ENCODE measurements at places on chromosomes 4 and X.

DNA sequence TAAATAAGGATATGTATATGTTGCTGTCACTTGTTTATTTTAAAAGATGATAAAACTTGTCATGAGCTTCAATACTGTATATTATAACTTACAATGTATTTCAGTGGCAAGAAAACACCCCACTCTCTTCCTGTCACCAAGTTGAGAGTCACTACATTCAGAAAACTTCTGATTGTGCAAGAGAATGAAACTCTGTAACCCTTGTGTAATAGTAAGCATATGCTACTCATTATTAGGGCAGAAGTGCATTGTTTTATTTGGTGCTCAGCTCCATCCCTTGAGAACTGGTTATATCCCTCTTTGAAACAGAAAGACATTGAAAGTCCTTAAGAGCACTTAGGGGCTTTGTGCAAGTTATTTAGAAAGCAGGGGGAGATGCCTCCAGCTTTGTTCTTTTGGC lies 594.5 kb downstream of the ARAP2 start:
- no peak for DNase-seq

DNA sequence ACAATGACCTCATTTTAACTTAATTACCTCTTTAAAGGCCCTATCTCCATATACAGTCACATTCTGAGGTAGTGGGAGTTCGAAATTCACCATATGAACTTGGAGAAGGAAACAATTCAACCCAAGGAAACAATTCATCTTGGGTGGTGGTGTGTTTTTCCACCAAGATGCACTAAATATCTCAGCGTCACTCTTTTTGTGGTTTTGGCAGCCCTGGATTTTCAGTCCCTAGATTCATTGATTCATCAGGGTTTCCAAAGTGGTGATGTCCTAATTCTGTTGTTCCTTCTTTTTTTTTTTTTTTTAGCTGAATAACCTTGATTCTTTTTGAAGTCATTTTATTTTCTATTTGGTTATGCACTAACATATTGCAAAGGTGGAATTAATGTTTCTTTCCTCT lies 162.6 kb upstream of the RAPGEF2 start:
- DNase-seq: no peak

- DNase-seq: no peak
These were observed 16.6 kb downstream of the DCK start for GRCh38 chr4:71009890-71010588.

DNA sequence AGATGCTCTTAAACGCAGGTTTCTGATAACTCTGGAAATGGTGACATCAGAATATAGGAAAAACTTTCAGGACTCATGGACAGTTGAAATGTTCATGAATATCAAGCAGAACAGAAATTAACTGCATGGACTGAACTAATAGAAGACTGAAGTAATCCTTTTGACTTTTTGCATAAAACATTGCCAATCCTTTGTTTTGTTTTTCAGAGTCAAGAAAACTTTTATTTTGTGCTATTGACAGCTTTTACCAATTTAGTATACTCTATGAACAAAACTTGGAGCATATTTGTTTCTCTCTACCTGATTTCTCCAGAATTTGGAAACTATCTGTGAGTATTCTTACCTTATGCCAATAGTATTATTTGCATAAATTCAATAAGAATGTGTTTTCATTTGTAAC lies 61.2 kb upstream of the HMX1 start:
- no peak for DNase-seq

GRCh38 chr4:39255266-39255665 lies 72.9 kb downstream of the WDR19 start:
- no peak for DNase-seq

DNA sequence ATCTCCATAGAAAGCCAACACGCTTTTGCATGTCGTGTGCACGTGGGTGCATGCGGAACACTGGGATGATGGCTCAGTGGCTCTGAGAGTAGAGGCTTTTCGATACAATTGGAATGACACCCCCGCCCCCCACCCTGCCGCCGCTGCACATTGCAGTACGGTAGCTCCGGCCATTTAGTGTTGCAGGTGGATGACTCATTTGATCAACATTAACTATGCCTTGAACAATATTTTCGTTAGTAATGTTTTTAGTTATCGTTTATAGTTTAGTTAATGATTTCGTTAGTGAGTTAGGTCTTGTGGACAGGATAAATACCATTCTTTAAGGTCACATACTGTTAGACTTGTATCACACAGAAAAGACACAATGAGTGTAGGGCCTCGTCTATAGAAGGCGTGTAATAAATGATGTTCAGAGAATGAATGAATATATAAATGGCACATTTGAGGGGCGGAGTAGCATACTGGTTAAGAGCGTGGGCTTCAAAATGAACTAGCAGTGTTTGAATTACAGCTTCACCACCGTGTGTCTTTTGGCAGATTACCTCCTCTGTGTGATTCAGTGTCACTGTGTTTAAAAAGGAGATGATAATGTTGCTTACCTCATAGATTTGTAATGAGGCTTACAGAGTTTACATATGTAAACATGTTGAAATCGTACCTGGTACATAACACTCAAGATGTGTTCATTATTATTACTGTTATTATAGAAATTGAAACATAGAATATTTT lies 67.2 kb upstream of the TENM3 start:
- no peak for DNase-seq

GRCh38 chrX:40088299-40088625 lies 9.5 kb downstream of the BCOR start:
- no peak for DNase-seq

DNA sequence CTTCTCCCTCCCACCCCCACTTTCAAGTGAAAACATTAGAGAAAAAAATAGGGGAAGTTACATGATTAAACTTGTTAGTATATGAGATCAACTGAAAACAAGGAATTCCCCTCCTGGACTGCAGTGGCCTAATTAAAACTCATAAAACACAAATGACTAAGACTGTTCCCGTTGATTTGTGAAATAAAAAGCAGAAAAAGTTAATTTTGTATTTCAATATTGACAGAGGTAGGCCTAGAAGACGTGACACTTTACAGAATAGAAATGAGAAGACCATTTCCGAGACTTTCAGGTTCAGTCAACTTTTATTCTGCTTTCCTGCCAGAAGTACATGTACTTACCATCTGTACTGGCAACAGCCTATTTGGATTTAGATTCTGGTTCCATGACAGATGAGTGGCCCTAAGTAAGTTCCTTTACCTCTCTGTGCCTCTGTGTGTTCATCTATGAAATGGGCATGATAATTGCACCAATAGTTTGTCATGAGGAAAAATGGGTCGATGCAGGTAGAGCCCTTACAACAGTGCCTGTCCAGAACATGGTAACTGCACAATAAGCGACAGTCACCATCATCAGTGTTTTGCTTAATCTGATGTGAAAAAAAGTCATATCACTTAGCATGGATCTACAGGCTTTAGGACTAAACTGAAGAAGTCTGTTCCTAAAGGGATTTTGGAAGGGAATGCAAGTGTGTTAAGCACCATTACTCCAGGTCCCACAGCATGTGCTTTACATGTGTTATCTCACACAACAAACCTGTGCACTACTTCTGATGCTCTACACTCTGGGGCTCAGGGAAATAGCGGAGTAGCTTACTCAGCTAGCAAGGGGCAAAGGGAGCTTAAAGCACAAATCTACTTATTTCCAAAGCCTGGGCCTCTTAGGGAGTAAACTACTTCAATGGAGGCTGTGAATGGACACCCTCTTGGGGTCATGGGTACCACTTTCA lies 562.3 kb upstream of the DIPK2B start:
- DNase-seq: no peak

DNA sequence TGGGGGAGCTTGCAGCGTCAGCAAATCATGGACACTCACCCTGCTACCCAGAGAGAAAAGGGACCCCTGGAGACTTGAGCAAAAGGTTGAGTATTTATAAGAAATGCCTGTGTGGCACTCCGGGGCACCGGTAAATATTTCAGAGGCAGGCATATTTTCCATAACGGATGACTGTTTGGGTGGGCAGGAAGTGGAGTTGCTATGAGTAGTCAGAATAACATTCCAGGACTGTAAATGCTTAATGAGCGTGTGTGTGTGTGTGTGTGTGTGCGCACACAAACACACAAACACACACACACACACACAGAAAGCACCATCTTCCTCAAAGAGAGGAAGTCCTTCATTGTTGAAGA lies 74.6 kb downstream of the MXRA5 start:
- no peak for DNase-seq

DNA sequence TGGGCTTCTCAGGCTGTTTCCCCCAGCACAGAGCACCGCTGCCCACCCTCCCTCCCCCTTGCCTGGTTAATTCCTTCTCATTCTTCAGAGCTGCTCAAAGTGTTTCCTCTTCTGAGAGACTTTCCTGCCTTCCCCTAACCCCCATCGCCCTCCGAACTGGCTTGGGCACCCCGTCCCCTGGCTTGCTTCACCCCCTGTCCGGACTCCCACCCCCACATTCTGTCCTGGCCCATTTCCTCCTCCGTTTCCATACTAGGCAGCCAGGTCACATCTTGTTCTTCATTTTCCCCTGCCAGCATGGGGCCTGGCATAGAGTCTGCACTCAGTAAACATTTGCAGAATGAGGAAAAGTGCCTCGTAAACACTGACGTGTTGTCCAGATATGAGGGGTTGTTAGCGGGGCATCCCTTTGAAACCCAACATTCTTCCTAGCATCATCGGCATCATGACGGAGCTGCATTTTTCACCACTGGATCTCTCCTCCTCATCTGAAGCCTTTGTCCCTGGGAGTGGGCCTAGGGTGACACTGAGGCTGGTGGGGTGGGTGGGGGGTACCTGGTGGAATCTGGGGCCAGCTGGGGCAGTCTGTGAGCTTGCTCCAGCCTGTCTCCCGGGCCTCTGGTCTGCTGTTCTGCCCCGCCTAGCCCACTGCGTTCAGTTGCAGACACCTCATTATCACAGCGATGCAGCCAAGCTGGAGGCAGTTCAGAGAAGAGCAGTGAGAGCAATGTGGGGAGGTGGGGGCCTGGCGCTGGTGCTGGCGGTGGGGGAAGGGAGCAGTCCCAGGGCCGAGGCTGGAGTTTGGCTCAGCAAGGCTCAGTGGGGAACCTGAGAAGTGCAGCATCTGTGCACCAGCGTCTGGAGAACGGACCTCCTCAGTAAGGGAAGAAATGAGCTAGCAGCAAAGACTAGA lies 149.4 kb upstream of the PJA1 start:
- no peak for DNase-seq

- DNase-seq: no peak
These were observed 616.9 kb downstream of the ANKRD50 start for GRCh38 chr4:124095621-124096020.

DNA sequence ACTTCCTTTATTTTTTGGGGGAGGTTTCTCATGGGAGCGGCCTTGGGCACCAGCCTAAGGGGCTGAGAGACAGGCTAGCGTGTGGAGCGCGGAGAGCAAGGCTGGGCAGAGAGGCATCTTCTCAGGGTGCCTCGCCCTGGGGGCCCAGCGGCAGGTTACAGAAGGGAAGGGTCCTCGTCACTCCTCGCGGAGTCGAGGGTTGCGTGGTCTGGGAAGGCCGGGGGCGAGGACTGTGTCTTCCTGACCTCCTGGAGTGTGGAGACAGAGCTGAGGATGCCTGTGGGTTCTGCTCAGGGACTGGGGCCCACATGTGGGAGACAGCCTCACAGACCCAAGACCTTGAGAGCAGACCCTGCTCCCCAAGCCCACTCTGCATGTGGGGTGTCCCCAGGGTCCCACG lies 79.6 kb upstream of the LRPAP1 start:
- no peak for DNase-seq

DNA sequence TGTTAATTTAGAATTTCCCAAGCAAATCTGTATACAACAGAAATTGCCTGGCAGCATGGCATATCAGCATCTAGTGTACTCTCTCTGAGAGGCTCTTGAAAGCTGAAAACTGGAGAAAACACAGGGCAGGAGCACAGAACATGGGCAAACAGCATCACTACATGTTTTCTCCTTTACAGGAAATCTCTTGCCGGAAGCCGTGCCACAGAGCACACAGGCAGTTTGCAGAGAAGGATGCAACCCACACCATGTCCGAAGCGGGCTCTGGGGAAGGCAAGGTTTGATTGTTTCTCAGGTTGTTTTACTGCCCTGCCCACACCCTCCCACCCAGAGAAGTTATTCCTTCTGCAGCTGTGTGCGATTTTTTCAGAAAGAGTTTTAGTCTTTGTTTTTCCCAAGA lies 41.1 kb upstream of the FAM9C start:
- no peak for DNase-seq
